Lower leg skin (tissue), 4 donors: ENCODE measurements at places on chromosomes 3 and 15. TPM values are rescaled to one million over a fixed set of nuclear protein-coding genes. Genes with fewer than 3 reads are reported as not detected.
A peak's percentile ranks its signal among the peaks of the same experiment; 100 is the strongest.

DNA sequence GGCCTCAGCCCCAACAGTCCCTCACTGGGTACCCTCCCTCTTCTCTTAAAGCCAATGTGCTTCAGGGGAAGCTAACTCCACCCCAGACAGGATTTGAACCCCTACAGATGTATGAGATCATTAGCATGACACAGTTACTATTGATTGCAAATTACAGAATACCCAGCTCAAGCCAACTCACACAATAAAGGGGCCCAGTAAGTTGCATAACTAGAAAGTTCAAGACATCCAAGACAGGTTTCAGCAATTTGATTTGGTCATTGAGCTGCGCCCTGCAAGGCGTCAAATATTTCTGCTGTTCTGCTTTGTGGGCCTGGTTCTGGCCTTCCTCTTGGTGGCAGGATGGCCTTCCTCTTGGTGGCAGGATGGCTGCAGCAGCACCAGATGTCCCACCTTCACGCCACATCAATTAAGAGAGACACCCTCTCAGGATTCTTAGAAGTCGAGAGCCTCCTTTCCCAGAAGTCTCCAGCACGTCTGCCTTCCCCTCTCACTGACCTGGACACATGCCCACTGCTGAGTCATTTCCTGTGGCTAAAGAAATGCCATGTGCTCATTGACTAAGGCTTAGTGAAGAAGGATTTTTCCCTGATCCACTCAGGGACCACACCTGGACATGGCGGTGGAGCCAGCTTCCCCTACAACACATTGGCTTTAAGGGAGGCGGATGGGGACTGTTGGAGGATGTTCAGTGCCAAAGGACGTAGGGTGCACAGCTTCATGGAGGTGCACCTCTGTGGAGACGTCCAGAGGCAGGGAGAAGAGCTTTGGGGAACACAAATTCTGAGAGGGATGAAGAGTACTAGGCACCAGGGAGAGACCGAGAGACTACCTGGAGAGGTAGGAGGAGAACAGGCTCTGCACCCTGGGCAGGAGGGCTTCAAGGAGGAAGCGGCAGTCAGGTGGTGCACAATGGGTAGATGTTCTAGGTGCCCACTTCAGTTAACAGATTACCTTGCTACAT lies 49.1 kb downstream of the DNASE1L3 start:
- DNase-seq = peak; percentile 56

- DNase-seq = no peak
Observed at GRCh38 chr3:183265157-183265642, 12.1 kb downstream of the B3GNT5 start.

DNA sequence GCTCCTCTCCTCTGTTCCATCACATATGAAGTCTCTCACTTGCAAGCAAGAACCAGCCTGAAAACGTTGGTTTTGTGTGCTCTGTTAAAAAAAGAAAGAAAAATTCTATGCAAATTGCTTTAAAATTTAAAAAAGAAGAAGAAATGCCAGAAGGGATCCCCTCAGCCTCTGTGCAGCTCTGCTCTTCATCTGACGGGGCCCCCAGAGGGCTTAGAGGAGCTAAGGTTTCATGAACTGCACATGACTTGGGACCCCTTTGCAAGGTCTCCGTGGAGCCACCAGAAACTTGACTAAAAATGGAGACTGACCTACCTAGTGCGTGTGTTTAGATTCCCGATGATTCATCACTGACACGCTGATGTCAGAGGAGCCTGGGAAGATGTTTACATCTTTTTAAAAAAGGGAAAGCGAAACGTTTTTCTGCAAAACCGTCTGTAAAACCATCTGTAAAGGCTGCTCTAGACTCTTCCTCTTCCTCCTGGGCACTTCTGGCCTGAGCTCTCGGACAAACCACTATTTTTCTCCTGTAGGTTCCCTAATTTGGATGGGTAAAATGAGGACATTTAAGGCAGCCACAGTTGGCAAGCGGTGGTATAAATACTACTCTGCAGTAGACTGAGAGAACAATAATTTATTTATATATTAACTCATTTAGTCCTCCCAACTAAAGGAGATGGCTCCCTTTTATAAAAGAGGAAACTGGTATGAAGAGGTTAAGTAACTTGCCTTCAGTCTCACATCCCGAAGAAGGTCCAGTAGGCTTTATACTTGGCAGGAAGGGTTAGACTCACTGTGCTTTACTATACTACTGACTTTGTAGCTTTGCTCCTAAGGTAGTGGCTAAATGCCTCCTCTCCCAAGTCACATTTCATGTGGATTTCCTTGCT lies 67.2 kb upstream of the POLG start:
- no peak for DNase-seq

GRCh38 chr3:195460091-195460713 lies 17.4 kb upstream of the ACAP2 start:
- DNase-seq = no peak

DNA sequence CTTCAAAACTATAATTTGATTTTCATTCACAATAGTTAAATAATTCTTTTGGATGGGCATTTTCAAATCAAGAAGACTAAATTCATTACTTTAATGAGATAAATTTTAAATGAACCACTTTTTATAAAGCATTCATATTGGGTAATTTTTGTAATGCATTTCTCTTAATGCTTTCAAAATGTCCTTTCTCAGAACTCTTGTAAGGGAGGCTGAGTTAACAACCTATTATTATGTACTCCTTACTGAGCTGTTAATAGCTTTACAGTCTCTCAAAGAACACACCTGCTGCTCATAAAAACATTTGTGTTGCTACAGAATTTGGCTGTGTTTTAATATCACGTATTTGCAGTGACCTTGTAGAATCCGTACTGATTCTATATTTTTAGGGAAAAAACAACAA lies 334.0 kb upstream of the ARL6 start:
- DNase-seq = no peak

DNA sequence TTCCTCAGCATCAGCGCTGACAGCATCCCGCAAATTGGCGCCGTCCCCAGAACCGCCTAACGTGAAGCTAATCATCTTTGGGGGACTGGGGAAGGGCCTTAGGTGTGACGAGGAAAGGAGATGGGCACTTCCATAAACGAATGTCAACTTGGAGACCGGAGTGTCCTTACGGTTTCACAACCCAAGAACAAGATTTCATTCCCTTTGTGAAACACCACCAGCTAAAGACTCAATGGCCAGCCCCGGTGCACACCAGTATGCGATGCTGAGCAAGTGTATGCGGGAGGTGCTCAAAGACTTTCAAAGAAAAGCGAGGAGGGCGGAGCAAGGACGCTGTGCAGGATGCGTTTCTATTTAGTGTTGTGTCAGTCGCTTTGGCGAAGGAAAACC lies 759 bp upstream of the TTBK2 start:
- peak; percentile 30 for DNase-seq

- DNase-seq = no peak
Observed at GRCh38 chr3:40875581-40875980, 323.7 kb upstream of the CTNNB1 start.

DNA sequence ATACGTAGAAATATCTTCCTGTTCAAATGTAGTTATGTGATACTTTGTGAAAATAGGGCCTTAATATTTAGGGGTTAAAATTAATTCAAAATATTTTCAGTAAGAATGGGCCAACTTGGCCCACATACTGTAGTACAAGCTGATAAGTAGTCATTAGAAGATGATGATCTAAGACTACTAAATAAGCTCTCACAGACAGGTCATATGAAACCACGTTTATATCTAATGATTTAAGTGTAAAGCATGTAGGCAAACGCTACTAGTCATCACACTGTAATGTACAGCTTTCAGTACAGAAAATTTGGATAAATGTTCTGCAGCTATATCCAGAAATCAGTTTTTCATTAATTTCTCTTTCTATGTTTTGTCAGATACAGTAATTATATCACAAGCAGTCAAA lies 228.6 kb downstream of the UBE2E2 start:
- DNase-seq = no peak

- no peak for DNase-seq
Observed at GRCh38 chr3:10557781-10558373, 52.5 kb upstream of the ATP2B2 start.

GRCh38 chr3:158127250-158128219 lies 17.6 kb downstream of the RSRC1 start:
- no peak for DNase-seq

- DNase-seq = no peak
Observed at GRCh38 chr15:65646486-65646885, 24.7 kb downstream of the SLC24A1 start.

DNA sequence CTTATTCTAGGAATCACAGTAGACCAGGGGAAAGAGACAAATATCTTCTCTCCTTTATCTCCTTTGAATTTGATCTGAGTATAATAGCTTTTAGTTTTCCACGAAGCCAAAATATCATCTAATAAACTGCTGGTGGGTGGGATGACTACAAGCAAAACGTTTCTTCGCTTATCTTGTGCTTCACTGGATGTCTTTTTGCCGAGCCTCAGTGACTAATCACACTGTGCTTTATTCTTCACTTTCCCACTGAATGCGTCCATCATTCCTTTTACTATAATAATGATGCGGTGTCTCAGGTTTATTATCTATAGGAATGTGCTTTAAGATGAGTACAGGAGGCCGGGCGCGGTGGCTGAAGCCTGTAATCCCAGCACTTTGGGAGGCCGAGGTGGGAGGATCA lies 32.5 kb downstream of the CEP152 start:
- DNase-seq = no peak

- no peak for DNase-seq
Observed at GRCh38 chr3:136249091-136249490, 1.0 kb upstream of the PCCB start.

DNA sequence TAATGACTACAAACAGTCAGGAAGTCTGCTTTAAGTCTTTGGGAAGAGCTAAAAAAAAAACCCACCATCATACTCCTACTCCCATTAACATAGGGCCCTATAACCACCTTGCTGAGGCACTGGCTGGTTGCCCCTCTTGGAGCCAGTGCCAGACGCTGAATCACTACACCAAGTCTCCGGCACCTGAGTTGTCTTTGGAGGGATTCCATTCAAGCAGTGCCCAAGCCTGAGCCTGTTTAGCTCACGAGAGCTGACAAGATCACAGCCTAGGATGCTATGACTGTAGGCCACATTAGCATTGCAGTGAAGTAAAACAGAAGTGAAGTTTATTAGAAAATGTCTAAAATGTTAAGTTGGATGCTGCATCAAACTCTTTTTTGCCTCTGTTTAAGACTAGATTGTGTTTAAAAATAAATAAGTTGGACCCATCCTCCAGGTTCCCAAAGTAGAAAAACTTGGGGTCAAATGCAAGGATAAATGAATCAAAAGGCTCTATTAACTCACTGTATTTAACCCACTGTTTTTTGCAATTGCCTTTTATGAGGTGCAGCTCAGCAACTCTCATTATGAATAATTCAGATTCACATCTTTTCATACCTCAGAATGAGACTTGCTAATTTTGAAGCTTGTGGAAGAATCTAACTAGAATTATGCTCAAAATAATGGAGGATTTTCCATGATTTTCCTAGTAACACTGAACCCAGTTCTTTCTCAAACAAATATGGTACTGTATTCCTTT lies 461.9 kb downstream of the FOXP1 start:
- no peak for DNase-seq

GRCh38 chr15:57751177-57751800 lies 44.8 kb downstream of the POLR2M start:
- DNase-seq = peak; percentile 25

DNA sequence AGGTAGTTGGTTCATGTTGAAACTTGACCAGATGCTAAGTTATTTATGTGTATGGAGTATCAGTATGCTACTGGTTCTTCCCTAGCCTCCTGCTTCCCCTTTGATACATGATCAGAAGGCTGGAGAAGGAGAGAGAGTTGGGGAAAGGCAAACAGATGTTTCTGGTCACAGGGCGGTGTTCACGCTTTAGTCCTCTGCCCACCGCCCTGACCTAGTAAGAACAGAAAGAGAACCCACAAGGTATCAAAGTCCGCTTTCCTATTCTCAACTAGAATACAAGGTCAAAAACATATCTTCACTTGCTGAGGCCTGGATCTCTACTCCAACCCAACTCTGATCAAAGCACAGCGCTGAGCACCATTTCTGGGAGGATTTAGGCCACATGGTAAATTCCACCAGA lies 55.5 kb downstream of the NCEH1 start:
- DNase-seq = no peak

- no peak for DNase-seq
Observed at GRCh38 chr15:69583626-69584025, 131.0 kb downstream of the RPLP1 start.

DNA sequence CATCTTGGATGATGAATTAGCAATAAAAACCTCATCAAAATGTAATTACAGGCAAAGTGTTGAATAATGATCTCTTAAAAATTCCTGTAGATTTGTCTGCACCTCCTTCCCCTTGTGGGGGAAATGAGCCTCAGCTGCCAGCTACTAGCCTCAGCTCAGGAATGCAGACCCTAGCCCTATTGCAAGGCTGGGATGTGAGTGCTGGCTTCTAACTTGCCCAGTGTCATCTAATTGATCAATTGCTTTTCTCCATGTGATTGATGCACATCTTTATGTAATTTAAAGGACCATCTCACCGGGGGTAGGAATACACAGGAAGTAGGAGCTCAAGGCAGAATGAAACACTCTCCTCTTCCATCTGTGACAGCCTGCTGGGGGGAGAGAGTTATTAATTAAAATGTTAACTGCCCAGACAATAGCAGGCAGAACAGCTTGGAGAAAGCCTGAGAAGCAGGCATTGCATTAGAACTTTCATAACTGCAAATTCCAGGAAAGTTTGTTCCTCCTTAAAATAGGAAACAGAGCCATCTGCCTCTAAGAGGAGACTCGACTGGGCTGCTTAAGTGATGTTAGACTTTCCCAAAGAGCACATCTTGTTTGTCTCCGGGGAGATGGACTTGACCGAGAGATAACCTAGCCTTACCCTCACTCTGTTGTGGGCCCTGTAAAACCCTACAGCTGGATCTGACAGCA lies 69.6 kb downstream of the LRTM1 start:
- DNase-seq = no peak

DNA sequence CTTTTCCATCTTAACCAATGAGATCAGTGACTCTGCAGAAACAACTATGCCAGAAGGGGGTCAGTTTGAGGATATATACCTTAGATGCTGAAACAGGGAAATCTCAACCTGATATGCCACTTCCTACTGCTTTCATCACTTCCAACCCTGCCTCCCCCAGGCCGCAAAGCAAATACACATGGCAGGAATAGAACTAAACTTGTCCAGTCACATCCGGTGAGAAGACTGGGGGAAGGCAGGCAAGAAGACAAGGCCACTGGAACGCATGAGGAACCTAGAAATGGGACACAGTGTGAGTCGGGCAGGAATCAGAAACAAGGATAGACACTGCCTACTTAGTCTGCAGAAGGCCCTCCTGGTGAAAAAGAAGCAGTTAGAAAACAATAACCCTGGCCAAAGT lies 90.6 kb downstream of the MYO5A start:
- DNase-seq = no peak

CEP63 gene
- 17.9 TPM for total RNA-seq

APOD gene
- 201 TPM for total RNA-seq

SYNPR gene
- total RNA-seq = not detected

KLHL24 gene
- 98.9 TPM for total RNA-seq

DUOX1 gene
- total RNA-seq = 91.2 TPM

DPH6 gene
- 25.5 TPM for total RNA-seq

CDAN1 gene
- total RNA-seq = 12.7 TPM

TTC21A gene
- 5.6 TPM for total RNA-seq

ARPP21 gene
- not detected for total RNA-seq

MYRIP gene
- total RNA-seq = 1.7 TPM

TF gene
- total RNA-seq = 2.4 TPM

ANKUB1 gene
- not detected for total RNA-seq

ADAMTSL3 gene
- total RNA-seq = 2.4 TPM

MST1 gene
- 16.3 TPM for total RNA-seq

CLDN1 gene
- total RNA-seq = 1,148 TPM
